Thoracic aorta (tissue), 2 donors: ENCODE measurements at places on chromosomes 2 and 18. TPM values are rescaled to one million over a fixed set of nuclear protein-coding genes. Genes with fewer than 3 reads are reported as not detected.

DNA sequence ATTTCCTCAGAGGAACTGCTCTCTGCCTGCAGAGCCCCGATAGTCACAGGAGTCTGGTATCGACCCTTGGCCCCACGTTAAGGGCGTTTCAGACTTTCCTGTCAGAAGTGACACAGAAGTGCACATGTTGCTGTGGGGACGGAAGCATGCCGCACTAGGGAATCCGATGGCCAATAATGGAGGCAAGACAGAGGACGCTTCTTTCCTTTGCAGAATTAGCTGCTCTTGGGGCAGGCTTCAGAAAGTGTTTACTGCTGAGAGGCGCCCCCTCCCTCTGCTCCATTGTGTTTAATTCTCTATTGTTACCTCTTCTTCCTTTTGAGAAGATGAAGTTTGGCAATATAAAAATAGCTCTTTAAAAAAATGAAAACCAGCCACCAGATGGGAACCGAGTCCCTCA lies 118.6 kb upstream of the EML6 start:
- H3K36me3 ChIP-seq: no peaks in the 10 kb centered on the region
- peak overlapping the region; percentile 60 for H3K27ac ChIP-seq
- DNase-seq: no peak
- H3K4me3 ChIP-seq: no peak overlapping the region
- H3K4me1 ChIP-seq: peaks cover 71% of the 10 kb centered on the region
- no peaks in the 10 kb centered on the region for H3K27me3 ChIP-seq

- H3K4me3 ChIP-seq: peak overlapping the region; percentile 73
- H3K27ac ChIP-seq: peak overlapping the region; percentile 80
- H3K4me1 ChIP-seq: peaks cover 22% of the 10 kb centered on the region
- no peaks in the 10 kb centered on the region for H3K36me3 ChIP-seq
- DNase-seq: peak; percentile 52
- H3K27me3 ChIP-seq: no peaks in the 10 kb centered on the region
These were observed 97.2 kb upstream of the ZCCHC2 start for GRCh38 chr18:62425465-62426190.

SKOR2 gene
- not detected for total RNA-seq

GRCh38 chr2:126884861-126885750 lies 13.6 kb upstream of the TEX51 start:
- no peak overlapping the region for H3K27ac ChIP-seq
- DNase-seq: no peak
- H3K27me3 ChIP-seq: no peaks in the 10 kb centered on the region
- H3K4me3 ChIP-seq: no peak overlapping the region
- no peaks in the 10 kb centered on the region for H3K36me3 ChIP-seq
- H3K4me1 ChIP-seq: peaks cover 8% of the 10 kb centered on the region

DNA sequence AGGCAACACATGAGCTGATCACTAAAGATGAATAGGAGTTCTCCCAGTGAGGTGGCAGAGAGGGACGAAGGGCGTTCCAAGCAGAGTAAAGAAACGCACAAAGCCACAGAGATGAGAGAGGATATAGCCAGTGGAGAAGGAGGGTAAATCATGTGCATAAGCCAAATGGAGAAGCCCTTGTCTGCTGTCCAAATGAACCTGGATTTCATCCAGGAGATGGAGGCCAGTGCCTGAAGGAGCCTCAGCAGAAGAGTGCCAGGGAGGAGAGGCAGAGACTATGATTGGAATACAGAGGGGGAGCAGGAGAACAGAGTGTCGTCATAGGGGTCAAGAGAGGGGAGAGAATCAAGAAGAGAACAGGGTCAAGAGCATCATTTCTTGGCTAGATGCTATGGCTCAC lies 48.9 kb upstream of the STPG4 start:
- H3K27ac ChIP-seq: no peak overlapping the region
- no peak overlapping the region for H3K4me3 ChIP-seq
- H3K27me3 ChIP-seq: no peaks in the 10 kb centered on the region
- no peaks in the 10 kb centered on the region for H3K4me1 ChIP-seq

DNA sequence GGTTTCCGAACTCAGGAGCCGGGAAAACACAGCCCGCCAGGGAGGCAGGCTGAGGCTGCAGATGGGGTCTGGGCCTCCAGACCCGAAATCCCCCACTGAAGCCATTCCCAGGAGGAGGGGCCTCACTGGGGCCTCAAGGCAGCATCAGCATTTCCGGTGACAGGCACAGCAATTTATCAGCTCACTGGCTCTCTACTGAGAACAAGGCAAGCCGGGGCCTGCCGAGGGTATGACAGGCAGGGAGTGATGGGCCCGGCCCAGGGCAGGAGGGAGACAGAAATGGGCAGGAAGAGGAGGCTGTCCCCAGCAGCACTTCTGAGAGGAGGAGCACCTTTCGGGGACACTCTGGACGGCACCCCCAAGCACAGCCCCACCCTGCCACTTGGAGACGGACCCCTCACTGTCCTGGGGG lies 12.5 kb downstream of the SDC1 start:
- no peak overlapping the region for H3K27ac ChIP-seq
- DNase-seq: no peak
- H3K27me3 ChIP-seq: no peaks in the 10 kb centered on the region
- H3K36me3 ChIP-seq: no peaks in the 10 kb centered on the region
- no peaks in the 10 kb centered on the region for H3K4me1 ChIP-seq

HOXD12 gene
- total RNA-seq: not detected

DNA sequence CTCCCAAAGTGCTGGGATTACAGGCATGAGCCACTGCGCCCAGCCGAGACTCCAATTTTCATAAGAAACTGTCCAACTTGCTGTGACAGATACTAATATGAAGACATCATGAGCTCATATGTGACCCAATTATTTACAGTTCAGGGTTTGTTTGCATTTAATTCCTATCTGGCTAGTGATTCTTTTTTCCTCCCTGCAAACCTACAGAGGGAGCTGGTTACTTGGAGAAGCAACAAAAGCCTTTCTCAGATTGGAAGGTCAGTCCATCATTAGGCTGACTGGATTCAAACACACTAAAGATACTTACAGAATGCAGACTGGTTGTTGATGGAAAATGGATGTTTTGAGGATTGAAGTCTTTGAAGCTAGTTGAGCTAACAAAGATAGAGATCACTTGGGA lies 176.4 kb downstream of the ANKRD44 start:
- DNase-seq: no peak
- H3K36me3 ChIP-seq: no peaks in the 10 kb centered on the region
- no peak overlapping the region for H3K27ac ChIP-seq
- H3K4me3 ChIP-seq: no peak overlapping the region

- no peak overlapping the region for H3K27ac ChIP-seq
- H3K27me3 ChIP-seq: no peaks in the 10 kb centered on the region
- no peaks in the 10 kb centered on the region for H3K36me3 ChIP-seq
- no peaks in the 10 kb centered on the region for H3K4me1 ChIP-seq
- H3K4me3 ChIP-seq: no peak overlapping the region
These were observed 131.2 kb upstream of the ERBB4 start for GRCh38 chr2:212669761-212670160.

STAM2 gene
- 54.6 TPM for total RNA-seq

TRIM43 gene
- total RNA-seq: not detected

- no peak overlapping the region for H3K27ac ChIP-seq
- no peak for DNase-seq
- no peaks in the 10 kb centered on the region for H3K27me3 ChIP-seq
- no peak overlapping the region for H3K4me3 ChIP-seq
- H3K36me3 ChIP-seq: no peaks in the 10 kb centered on the region
These were observed 82.1 kb downstream of the OLA1 start for GRCh38 chr2:174166261-174166660.

- peak overlapping the region; percentile 5 for H3K4me3 ChIP-seq
- H3K27me3 ChIP-seq: no peaks in the 10 kb centered on the region
- H3K36me3 ChIP-seq: no peaks in the 10 kb centered on the region
- DNase-seq: no peak
- peaks cover 4% of the 10 kb centered on the region for H3K4me1 ChIP-seq
- no peak overlapping the region for H3K27ac ChIP-seq
These were observed 32.6 kb upstream of the AGPS start for GRCh38 chr2:177359836-177360595.

DNA sequence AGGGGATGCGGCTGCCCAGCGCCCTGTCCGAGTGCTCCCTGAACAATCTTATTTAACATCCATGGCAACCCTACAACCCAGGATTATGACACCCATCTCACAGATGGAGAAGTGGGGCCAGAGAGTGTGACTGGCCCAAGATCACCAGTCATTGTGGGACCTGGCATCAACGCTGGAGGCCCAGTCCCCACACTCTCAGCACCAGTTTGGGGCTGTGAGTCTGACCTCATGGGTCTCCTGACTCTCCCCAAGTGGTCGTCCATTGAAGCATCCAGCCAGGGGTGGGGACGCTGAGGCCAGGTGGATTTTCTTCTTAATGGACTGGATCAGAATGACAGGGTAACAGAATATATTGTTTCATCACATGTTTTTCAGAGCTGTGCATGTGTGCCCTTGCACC lies 24.5 kb downstream of the MAL start:
- no peaks in the 10 kb centered on the region for H3K4me1 ChIP-seq
- no peaks in the 10 kb centered on the region for H3K27me3 ChIP-seq
- no peak overlapping the region for H3K27ac ChIP-seq
- no peak for DNase-seq
- H3K36me3 ChIP-seq: no peaks in the 10 kb centered on the region

PLCD4 gene
- 8.3 TPM for total RNA-seq

EVX2 gene
- not detected for total RNA-seq

- no peak overlapping the region for H3K27ac ChIP-seq
- no peaks in the 10 kb centered on the region for H3K36me3 ChIP-seq
- no peak overlapping the region for H3K4me3 ChIP-seq
- DNase-seq: no peak
- H3K27me3 ChIP-seq: no peaks in the 10 kb centered on the region
These were observed 20.2 kb upstream of the DARS1 start for GRCh38 chr2:136005462-136006196.
